ENCODE measurements at places on chromosomes 4 and X. TPM values are rescaled to one million over a fixed set of nuclear protein-coding genes. Genes with fewer than 3 reads are reported as not detected.

- DNase-seq = no peak
Observed at GRCh38 chr4:67556436-67556835, 2.1 kb upstream of the STAP1 start.

The TMEM154 gene
- 12.6 TPM for total RNA-seq

DNA sequence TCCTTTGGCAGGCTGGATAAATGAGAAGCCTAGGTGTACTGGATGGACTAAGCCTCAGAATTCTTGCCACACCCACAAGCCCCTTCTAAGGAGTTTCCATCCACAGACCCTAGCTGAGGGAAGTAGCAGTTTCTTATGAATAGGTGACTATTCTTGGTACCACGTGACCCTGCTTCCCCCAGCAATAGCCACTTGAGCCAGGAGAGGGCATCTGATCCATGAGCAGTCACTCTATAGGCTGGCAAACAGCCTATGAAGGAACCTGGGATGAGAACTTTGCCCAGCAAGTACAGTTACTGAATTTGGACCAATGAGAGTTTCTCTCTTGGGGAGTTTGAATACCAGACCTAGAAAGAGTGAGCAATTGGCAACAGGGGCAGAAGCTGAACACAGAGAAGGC, 84.0 kb downstream of the RTL9 start:
- DNase-seq = no peak

The EFNB1 gene
- total RNA-seq = 39.2 TPM

The H2BW2 gene
- not detected for total RNA-seq

- no peak for DNase-seq
Observed at GRCh38 chr4:140996766-140997165, 136.5 kb downstream of the RNF150 start.

The HDAC8 gene
- total RNA-seq = 28.4 TPM

DNA sequence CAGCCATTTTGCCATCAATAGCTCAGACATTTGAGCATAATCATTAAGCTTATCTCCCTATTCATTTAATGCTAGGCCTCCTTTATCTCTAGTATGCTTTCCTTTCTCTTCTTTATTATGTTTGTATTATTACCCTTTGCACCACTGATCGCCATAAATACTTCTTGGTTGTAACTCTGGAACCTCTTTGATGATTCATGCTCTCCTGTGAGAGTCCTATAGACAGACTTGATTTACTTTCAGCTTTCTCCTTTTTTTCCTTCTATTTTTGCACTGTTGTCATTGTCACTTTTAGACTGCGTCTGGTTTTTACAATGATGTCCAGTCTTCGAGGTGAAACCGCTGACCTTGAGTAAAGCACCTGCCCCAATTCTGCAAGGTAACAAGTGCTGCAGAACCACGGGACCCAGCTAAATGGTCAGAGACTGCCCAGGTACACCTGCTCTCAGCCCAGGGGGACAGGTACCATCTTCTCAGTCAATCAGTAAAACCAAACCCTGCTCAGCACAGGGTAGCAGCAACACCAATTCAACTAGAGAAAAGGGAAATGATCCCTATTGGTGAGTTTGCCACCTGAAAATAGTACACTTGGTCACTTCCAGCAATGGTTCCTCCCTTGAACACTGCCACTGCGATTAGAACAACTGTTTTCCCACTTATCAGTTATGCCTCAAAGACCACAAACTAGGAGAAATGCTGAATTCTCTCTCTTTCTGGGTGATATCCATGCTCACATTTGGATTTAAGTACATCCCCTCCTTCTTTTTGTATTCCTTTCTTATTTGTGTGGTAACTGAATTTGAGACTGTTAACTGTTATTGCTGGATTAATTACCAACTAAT, 125.1 kb downstream of the MAML3 start:
- no peak for DNase-seq

- DNase-seq = no peak
Observed at GRCh38 chr4:97504713-97505112, 638.6 kb downstream of the STPG2 start.

DNA sequence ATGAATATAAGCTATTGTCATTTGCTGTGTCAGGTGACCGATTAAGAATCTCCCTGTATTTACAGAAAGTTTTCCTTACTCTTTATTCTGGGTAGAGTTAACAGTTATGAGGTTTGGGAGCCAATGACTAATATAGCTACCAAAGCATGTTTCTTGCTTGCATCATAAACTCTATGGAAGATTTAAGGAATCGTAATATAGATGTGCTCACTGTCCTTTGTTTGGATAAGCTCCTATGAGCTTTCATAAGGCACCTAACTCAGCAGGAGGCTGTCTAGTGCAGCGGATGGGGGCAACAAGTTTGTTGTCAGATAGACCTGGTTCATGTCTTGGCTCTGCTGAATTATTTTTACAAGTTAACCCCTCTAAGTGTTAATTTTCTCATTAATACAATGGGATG, 75.0 kb upstream of the PAQR3 start:
- DNase-seq = no peak

GRCh38 chr4:123517971-123518370, 121.4 kb downstream of the SPRY1 start:
- DNase-seq = no peak

DNA sequence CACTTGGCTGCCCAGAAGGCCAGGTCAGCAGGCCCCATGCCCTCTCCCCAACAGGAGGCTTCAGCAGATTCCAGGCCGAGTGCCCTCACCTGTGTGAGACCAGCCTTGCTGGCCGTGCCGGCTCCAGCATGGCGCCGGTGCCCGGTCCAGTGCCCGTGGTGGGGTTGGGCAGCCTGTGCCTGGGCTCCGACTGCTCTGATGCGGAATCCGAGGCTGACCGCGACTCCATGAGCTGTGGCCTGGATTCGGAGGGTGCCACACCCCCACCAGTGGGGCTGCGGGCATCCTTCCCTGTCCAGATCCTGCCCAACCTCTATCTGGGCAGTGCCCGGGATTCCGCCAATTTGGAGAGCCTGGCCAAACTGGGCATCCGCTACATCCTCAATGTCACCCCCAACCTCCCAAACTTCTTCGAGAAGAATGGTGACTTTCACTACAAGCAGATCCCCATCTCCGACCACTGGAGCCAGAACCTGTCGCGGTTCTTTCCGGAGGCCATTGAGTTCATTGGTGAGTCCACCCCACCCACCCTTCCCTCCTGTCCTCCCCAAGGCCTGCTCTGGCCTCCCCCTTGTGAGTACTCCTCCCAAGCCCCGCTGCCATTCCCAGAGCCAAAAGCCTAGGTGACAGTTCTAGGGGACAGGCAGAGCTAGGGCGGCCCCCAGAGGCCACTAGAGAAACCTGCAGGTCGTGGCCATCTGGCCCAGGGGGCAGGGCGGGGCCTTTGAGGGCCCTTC, 2.3 kb downstream of the DUSP9 start:
- no peak for DNase-seq
